Thoracic aorta (tissue), 2 donors: ENCODE measurements at places on chromosomes 4 and X.

GRCh38 chrX:93760163-93760562 lies 86.2 kb downstream of the FAM133A start:
- DNase-seq = no peak

DNA sequence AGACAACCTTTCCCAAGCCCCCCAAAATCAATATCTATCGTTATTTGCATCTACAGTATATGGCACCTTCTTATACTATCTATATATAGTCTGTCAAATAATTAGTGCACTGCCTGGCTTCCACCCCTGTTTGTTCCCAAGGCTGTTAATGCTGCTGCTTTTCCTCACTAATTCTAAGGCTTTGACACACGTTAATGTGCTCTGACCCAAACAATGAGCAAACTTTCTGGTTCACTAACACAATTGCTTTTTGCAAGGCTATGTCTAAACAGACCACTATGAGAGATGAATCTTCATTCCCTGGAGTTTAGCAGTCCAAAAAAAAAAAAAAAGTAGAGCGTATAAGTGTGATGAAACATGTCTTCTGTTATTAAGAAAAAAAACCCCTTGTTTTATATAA lies 360.9 kb upstream of the AGA start:
- DNase-seq = no peak

- DNase-seq = no peak
These were observed 181.8 kb downstream of the HS6ST2 start for GRCh38 chrX:132776486-132777210.

DNA sequence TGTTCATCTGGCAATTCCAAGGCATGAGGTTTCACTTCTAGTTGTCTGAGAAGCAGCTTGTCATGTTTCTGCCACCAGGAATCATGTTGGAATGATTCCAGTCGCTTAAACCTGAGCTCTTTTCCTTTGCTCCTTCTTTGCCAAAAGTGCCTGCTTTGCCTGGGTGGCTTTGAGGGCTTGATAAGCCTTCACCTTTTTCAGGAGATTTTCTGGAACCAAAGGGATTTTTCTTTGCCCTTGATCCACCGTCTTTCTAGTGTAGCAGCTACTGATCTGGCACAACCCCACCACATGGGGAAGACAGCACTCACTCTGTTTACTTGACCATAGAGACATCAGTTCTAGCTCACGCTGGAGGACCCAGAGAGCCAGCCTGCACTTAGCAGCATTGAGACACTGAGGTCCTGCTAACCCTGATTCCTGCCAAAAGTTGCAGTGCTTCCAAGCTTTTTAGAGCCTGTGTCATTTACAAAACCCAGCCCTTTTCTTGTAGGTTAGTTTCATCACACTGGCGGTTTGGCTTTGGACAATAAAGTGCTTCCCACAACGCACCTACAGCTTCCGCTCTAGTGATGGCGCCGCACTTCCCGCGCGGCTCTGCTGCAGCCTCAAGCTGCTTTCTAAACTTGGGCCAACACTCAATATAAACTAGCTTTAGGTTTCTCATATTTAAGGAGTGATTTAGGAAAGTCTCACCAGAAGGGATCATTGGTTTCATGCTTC lies 7.3 kb upstream of the CCNI start:
- DNase-seq = no peak

- no peak for DNase-seq
These were observed 56.4 kb upstream of the SPOCK3 start for GRCh38 chr4:167290678-167291077.

- no peak for DNase-seq
These were observed 516.2 kb downstream of the KCTD8 start for GRCh38 chr4:43932448-43932847.

- DNase-seq = no peak
These were observed 27.1 kb upstream of the MAP9 start for GRCh38 chr4:155403886-155404285.

GRCh38 chr4:52915730-52916300 lies 53.7 kb downstream of the RASL11B start:
- DNase-seq = no peak

DNA sequence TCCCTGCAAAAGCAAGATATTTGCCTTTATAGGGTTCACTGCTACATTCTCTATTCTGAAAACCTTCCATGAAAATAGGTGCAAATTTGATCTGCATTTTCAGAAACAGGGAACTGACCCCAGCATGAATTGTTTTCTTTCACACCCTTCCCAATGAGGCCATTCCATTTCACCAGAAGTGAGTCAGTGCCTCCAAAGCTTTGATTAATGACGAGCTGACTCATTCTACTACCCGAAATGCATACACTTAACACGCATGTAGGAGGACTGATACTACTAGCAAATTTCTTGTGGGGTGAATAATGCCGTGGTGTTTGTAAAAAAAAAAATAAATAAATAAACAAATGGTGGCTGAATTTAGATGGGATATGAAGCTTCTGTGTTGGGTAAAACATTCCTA lies 146.9 kb upstream of the FGF13 start:
- no peak for DNase-seq

GRCh38 chrX:39759526-39760224 lies 338.1 kb downstream of the BCOR start:
- DNase-seq = no peak

DNA sequence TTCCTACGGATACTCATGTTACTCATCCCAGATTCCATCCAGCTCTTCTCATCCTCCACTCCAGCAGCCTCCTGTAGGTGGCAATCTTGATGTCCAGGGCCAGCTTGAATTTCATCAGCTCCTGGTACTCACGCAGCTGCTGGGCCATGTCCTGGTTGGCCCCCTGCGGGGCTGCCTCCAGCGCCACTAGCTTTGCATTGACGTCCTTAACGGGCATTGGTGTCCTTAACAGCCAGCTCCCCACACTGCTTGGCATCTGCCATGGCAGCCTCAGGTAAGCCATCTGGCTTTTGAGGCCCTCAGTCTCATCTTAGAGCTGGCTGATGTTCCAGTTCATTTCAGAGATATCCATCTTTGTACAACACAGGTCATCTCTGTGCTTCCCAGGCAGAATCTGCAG lies 223.7 kb downstream of the FGF13 start:
- DNase-seq = no peak

- no peak for DNase-seq
These were observed 47.3 kb downstream of the SETD7 start for GRCh38 chr4:139508581-139509237.

- no peak for DNase-seq
These were observed 7.1 kb downstream of the KLF3 start for GRCh38 chr4:38670939-38671591.

DNA sequence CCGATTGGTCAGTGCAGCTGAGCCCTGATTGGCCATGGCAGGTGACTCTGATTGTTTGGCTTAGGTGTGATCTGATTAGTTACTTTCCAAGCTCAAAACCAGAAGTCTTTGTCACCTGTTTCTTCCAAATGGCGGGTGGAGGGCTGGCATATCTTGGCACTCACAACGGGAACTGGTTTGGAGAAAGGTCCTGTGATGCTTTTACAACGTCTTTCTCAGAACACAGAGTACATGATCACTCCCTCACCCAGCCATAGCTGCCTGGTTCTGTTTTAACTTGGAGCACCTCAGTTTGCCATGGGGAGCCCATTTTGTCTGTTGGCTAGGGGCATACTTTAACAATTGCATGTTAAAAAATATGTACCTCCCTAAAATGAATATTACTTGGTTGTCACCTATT lies 13.0 kb upstream of the XK start:
- no peak for DNase-seq

GRCh38 chr4:42391981-42392380 lies 5.3 kb upstream of the SHISA3 start:
- DNase-seq = no peak

DNA sequence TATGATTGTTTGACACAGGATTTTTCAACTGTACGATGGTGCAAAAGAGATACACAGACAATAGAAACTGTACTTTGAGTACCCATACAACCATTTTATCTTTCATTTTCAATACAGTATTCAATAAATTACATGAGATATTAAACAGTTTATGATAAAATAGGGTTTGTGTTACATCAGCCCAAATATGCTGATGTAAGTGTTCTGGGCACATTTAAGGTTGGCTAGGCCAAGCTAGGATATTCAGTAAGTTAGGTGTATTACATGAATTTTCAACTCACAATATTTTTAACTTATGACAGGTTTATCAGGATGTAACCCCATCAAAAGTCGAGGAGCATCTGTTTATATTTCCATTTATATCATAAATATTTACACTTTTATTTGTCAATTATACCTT lies 42.9 kb upstream of the PLS3 start:
- DNase-seq = no peak

- DNase-seq = no peak
These were observed 20.2 kb upstream of the RASGEF1B start for GRCh38 chr4:81491943-81492342.

GRCh38 chr4:1658146-1658545 lies 26.0 kb downstream of the FAM53A start:
- DNase-seq = no peak

GRCh38 chr4:152684007-152684406 lies 4.2 kb upstream of the TMEM154 start:
- DNase-seq = no peak

DNA sequence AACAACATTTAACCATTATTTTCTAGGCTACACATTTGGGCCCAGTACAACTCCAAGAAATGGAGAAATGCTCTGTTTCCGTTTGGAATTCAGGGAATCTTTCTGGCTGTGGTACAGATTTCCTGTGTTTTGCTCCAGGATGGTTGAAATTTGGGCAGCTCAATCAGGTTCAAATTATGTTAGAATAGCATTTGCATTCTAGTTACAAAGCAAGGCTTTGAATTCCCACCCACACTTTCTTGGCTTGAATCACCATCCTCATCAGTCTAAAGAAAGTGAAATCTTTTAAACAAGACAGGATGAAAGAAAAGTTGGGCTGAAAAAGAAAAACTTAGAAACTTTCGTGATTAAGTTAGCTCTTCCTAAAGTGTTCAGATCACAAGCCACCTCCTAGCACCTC lies 98.1 kb upstream of the VCX3B start:
- no peak for DNase-seq

- no peak for DNase-seq
These were observed 960 bp downstream of the TRPC3 start for GRCh38 chr4:121950680-121951520.

DNA sequence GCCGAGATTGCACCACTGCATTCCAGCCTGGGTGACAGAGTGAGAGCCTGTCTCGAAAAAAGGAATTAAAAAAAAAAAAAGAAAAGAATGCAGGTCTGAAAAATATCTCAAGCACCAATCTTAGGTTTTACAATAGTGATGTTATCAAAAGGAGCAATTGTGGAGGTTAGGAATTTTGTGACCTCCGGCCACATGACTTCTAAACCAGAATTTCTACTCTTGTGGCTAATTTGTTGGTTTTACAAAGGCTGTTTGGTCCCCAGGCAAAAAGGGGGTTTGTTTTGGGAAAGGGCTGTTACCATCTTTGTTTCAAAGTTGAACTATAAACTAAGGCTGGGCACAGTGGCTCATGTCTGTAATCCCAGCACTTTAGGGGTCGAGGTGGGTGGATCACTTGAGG lies 15.4 kb upstream of the ZNF41 start:
- DNase-seq = no peak

GRCh38 chr4:62226082-62226481 lies 1026.0 kb downstream of the ADGRL3 start:
- DNase-seq = no peak

DNA sequence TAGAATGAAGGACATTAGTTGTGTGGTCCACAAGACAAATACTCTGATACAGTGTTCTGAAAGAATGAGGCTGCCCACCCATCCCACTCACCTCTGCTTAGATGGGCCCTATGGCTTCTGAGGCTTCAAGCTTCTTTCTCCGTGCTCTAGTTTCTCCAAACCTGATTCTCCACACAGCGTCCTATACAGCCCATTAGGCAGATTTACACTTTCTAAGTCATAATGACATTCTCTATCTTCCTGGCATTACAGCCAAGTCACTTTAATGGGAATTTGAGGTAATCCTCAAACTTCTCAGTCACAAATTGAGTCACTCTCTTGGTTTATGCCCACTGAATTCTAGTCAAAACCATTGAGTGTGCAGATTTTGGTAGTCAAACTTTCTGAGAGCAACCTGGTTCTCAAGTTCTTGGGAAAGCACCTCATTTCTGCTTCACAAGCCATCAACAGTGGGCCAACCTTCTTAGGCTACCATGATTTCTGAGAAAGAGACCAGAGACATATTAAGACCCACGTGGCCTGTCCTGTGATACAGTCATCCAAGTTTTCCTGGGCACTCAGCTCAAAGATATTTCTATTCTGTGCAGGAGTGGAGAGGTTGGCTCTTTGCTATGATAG lies 6.2 kb upstream of the SETD7 start:
- no peak for DNase-seq

DNA sequence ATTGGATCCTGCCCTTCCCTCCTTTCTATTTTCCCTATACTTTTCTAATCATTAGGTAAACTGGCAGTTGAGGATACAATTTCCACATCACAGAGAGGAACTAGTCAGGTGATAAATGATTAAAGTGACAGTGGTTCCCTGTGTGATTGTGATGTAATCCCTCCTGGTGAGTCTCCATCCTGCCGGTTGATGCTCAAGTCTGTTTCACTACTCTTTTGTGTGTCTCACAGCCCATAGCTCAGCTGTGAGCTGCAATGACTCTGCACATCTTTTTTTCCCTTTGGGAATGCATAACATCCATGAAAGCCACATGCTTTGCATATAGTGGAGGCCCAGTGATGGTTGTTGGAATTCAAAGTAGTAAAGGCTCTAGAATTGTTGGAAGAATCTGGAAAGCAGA lies 60.4 kb downstream of the CCNI start:
- no peak for DNase-seq
